ENCODE measurements at places on chromosomes 11 and 22. TPM values are rescaled to one million over a fixed set of nuclear protein-coding genes. Genes with fewer than 3 reads are reported as not detected.
A peak's percentile ranks its signal among the peaks of the same experiment; 100 is the strongest.

PDXP gene
- total RNA-seq, result 21.8 TPM

LIF gene
- total RNA-seq, result 102 TPM

DRD4 gene
- 0.21 TPM for total RNA-seq

CCDC89 gene
- total RNA-seq, result 0.52 TPM

CARD10 gene
- not detected for total RNA-seq

PANX3 gene
- not detected for total RNA-seq

ALG8 gene
- 51.2 TPM for total RNA-seq

ATXN10 gene
- 103 TPM for total RNA-seq

BTG4 gene
- total RNA-seq, result not detected

PKNOX2 gene
- not detected for total RNA-seq

ZNF214 gene
- not detected for total RNA-seq

GRCh38 chr22:20524004-20524481 lies 16.6 kb downstream of the MED15 start:
- DNase-seq, result peak; percentile 30

DNA sequence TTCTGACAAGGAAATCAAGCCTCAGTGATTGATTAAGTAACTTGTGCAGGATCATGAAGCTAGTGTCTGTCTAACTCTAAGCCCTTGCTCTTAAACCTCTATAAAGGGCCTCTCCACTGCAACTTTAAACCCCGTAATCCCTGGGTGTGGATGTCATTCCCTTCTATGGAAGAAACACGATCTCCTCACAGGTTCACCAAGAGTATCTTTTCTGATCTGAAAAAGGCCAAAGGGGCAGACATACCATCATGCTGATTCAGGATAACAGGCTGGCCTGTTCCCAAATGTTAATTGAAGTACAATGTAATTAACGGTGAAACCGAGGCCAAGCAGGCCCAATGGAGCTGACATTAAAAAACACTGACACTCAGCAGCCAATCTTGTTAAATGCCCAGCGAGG lies 17.1 kb downstream of the TTC12 start:
- no peak for DNase-seq

DNA sequence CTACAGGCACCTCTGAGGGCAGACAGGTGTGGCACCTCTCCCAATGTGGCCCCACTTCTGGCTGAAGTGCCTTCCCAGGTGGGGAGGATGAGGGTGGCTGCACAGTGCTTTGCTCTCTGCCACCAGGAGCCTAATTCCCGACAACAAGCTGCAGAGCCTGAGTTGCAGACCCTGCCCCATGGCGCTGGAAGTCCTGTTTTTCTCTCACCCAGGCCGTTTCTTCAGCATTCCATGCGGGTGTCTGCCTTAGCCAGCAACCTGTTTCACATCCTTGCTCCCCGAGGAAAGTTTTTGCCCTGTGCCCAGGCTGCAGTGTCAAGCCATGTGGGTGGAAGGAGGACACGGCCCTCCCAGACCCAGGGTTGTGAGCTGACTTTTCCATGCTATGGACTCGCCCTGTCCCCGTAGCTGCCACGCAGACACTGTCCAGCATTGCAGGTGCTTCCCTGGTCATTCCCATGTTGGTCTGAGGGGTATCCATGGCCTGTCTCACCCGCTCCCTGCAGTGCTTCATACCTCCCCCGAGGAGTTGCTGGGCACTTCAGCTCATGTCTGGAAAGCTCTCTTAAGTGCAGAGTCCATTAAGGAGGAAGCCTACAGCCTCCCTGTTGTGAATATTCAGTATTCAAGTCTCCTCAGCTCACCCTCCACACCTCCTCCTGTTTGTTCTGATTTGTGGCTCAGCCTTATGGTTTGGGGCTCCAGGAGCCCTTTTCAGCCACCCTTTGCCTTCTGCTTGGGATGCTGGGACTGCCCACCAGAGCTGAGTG lies 2.9 kb downstream of the DAGLA start:
- no peak for DNase-seq

DNA sequence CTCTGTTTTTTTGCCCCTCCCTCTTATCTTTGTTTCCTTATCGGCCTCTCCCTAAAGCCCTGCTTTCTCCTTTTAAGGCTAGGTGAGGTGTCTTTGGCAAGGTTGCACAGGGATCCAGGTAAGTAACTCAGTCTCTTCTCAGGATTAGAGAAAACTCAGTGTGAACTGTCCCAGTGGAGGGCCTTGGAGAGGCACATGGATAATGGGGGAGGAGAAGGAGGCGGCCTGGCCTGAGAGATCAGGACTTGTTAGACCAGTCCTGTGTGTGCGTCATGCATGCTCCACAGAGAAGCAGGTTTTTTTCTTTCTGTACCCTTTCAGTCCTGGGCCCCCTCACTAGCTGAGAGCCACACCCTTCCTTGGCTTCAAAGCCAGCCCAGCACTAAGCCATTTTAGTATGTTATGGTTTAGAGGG lies 19.9 kb downstream of the CTNND1 start:
- no peak for DNase-seq

GRCh38 chr11:68963779-68964178 lies 17.0 kb downstream of the MRGPRD start:
- DNase-seq, result no peak

DNA sequence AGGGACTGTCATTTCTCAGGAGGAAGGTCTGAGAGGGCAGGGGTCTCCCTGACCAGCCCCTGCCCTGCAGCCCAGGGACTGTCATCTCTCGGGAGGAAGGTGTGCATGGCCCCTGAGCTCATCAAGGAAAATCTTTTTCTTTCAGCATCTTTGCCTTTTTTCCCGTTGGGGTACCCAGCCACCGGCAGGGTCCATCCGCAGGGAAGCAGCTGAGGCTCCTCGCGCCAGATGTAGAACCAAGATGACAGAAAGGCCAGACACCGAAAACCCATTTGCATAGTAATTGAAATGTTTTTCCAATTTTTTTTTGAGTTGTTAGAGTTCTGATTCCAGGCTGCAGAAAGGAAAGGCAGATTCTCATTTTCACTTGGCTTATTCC lies 613.9 kb downstream of the TBC1D22A start:
- DNase-seq, result no peak

GRCh38 chr11:67381244-67381972 lies 8.0 kb upstream of the CLCF1 start:
- no peak for DNase-seq

- DNase-seq, result no peak
Observed at GRCh38 chr11:108926841-108927577, 262.1 kb downstream of the DDX10 start.

DNA sequence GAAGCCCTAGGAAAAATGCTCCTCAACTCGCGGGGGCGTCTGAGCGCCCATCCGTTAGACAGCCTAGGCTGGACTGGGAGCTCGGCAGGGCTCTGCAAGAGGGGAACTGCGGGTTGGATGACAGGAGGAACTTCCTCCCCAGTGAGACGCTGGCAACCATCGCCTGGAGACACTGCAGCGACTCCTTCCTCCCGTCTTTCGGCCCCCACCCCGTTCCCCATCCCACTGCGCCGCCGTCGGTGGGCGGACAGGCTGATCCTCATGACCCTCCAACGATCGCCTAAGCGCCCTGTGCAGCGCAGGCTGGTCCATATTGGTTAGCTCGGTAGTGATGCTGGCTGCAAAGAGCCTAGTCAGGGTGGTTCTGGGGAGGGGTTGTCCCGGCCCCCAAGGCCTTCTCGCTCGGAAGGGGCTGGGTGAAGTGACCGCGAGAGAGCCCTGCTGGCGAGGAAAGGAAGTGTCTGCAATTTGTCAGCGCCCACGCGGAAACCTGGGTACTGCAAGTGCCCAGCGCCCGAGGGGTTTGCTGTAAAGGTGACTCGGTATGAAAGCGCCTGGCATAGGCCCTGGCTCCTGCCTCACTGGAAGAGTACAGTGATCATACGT lies 638 bp downstream of the NRGN start:
- peak; percentile 51 for DNase-seq

DNA sequence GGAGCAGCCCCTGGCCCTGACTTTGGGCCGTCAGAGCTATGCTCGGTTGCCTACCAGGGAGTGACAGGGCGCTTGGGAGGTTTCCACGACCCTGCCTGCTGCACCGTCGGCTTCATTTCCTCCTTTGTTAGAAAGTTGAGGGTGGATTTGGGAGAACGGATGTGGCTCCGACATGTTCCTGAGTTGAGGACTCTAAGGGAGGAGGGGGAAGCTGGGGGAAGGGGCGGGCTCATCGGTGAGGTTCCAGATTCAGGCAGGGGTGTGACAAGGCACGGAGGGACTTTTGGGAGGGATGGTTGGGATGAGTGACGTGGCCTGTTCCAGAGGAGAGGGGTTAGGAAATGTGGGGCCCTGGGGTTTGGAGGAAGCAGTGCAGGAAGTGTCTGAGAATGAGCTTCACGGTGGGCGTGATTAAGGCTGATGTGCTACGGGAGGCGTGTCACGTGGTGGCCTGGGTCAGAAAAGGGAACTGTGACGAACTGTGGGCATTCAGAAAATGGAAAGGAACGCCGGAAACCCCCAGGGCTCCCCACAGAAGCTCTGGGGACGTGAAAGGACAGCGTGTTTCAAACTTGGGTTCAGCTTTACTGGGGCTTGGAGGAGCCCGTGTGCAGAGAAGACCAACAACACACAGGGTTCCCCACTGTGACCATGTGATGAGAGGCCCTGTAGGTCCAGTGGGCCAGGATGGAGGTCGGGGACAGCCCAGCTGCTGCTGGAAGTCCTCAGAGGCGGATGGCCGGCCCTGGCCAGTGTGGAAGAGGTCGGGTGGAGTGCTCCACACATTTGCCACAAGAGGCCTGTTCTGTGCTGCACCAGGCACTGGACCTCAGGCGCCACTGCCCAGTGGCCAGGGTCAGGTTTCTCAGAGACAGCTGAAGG lies 2.8 kb downstream of the PARVB start:
- DNase-seq, result peak; percentile 67

DNA sequence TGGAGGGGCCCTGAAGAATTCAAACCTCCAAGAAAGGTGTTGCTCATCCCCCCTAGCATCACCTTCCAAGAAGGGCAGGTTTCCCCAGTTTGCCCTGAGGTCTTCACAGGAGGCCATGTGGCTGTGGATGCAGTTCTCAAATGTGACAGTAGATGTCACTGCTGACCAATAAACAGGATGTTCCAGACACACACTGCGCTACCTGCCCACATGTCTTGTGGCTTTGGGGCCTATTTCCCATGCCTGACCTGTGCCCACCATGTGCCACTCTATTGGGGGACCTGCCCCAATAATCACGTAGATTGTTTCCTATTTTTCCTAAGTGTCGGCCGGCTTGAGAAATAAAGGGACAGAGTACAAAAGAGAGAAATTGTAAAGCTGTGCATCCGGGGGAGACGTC lies 4.5 kb downstream of the GSTT2 start:
- peak; percentile 66 for DNase-seq

- DNase-seq, result no peak
Observed at GRCh38 chr11:116697639-116698038, 75.1 kb downstream of the BUD13 start.

- DNase-seq, result no peak
Observed at GRCh38 chr11:116856423-116856822, 19.0 kb upstream of the APOA1 start.

DNA sequence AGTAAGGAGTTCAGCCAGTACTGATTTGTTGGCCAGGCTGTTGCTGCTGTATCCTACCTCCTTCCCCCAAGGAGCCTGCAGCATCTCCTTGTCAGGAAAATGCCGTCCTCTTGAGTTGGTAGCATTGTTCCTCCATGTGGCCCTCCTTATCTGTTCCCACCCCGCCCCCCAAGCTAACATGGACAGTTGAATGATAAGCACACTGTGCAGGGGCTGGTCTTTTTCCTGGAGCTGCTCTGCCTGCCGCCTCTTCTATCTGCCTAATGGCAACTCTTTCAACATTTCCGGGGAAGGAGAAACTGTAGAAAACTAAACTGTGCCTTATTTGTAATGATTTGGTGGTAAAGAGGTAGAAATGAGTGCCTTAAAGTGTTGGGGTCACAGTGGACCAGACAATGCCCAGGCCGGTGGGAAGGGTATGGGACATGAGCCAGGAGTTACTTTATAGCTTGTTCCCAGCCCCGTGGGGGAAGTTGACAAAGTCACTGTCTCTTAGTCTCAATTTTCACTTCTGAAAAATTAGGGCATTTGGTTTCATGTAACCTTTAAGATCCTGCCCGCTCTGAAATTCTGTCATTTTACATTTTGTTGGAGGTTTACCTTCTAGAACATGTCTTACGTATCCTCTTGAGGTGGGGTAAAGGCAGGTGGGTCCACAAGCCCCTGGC lies 4.5 kb downstream of the FAM118A start:
- no peak for DNase-seq

GRCh38 chr11:33207408-33207985 lies 46.2 kb upstream of the CSTF3 start:
- DNase-seq, result no peak

DNA sequence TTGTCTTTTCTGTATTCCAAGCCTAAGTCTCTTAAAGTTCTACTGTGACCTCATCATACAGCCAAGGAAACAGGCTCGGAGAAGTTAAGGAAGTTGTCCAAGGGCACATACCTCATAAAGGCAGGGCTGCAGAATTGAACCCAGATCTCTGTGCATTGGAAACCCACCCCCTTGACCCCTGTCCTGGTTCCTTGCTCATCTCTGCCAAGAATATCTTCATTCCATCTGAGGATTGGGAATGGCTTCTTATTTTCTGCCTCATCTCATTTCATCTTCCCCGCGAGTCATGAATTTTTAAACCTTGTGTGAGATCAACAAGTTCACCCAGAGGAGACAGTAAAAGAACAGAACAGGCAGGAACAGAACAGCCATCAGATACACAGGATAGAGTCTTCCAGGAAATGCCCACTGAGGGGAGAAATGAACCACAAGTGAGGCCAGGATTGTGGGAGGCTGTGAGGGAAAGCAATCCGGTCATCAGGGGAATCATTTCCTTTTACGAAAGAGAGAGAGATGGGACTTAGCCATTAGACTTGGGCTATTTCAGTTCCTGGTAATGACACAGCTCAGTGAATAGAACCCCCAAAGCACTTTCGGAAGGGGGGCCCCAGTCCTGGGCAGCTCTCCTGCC lies 34.4 kb upstream of the LRRC10B start:
- no peak for DNase-seq

DNA sequence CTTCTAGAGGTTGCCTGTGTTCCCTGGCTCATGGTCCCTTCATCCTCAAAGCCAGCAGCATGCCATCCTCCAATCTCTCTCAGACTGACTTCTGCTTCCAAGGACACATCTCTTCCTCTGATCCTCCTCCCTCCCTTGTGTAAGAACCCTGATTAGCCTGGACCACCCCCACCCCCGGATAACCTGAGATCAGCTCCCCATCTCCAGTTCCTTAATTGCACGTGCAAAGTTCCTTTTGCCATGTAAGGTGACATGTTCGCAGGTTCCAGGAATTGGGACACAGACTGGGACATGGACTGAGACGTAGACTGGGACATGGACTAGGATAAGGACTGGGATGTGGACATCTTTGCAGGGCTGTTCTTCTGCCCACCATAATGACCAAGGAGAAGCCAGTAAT lies 925.3 kb downstream of the TBC1D22A start:
- DNase-seq, result no peak

GRCh38 chr11:34416766-34417165 lies 22.0 kb upstream of the CAT start:
- no peak for DNase-seq

GRCh38 chr11:7749456-7749855 lies 43.2 kb upstream of the OVCH2 start:
- no peak for DNase-seq

- no peak for DNase-seq
Observed at GRCh38 chr11:106925245-106925644, 93.0 kb downstream of the GUCY1A2 start.

- DNase-seq, result no peak
Observed at GRCh38 chr22:25094579-25094978, 105.1 kb upstream of the CRYBB3 start.

- DNase-seq, result no peak
Observed at GRCh38 chr22:25815561-25815960, 73.6 kb downstream of the MYO18B start.

Data from activated CD4-positive, alpha-beta T cell treated with anti-CD3 and anti-CD28 coated beads, Interleukin-2, amount 10 ng/mL, durations not matched to agents 7 days and 5 days (primary cell).